Lung (tissue), 17 donors: ENCODE measurements at places on chromosomes 4 and X. TPM values are rescaled to one million over a fixed set of nuclear protein-coding genes. Genes with fewer than 3 reads are reported as not detected.

Gene SPIN2A
- total RNA-seq = 0.77 TPM

Gene RASGEF1B
- 30.9 TPM for total RNA-seq

Gene CXorf65
- total RNA-seq = not detected

DNA sequence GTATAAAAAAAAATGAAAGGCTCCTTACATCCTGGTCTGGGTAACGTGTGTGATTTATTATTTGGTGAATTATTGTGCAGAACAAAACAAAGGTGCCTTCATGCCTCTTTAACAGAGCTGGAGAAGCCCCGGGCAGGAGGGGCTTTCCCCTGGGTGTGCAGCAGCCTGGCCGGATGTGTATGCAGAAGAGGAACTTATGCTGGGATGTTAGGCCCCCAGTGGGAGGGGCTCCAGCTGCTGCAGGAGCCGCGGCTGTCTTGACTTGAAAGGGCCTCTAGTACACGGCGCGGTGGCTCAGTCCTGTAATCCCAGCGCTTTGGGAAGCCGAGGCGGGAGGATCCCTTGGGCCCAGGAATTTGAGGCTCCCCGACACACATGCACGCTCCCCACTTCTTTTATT, 16.0 kb downstream of the CCNQ start:
- peak; percentile 77 for DNase-seq

DNA sequence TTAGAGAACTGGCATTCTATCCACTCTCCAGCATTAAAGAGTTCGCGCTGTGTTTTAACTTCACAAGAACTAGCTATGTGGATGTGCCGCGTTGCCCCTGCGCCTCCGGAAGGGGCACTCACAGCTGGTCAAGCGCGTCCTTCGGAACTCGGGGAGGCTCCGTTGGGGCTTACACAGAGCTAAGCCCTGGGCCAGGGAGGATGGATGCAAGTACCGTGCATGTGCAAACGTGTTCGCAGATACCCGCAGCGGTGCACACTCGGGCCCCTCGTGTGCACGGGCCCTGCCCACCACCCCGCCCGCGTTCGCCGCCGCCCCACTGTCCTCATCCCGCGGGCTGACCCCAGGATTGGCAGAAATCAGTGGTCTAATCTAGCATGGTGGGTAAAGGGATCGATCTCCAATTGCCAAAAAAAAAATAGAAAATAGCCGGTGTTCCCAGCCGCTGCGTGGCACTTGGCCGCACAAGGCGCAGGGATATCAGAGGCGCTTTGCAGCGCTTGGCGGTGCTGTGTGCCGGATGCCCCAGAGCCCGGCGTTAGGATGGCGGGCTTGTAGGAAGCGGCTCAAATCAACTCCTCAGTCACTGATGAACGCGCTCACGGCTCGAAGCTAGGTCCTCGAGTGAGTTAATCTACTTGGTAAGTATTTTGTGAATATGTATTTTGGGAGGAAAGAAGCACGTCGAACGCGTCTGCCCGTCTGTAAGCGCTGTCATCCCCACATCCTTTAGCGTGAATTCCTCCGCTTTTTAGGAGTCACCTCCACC, 989 bp upstream of the PCDH10 start:
- peak; percentile 48 for DNase-seq

- no peak for DNase-seq
Measured at GRCh38 chr4:55822329-55822728, 2.7 kb downstream of the EXOC1L start.

DNA sequence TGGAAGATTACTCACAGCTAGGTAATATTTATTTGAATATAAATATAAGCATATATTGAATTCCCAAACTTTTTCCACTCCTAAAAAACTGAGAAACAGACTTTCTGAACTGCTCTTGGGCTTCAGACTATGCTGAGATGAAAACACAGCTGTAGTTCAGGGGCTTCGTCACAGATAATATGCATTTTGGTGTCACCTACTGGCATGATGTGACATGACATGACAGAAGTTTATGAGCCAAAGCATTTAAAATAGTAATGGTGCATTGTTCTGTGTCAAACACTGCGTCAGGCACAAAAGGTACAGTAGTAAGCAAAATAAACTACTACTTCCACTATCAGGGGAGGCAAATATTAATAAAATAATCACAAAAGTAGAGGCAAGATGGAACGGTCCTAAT, 171.3 kb downstream of the BTC start:
- peak; percentile 61 for DNase-seq

DNA sequence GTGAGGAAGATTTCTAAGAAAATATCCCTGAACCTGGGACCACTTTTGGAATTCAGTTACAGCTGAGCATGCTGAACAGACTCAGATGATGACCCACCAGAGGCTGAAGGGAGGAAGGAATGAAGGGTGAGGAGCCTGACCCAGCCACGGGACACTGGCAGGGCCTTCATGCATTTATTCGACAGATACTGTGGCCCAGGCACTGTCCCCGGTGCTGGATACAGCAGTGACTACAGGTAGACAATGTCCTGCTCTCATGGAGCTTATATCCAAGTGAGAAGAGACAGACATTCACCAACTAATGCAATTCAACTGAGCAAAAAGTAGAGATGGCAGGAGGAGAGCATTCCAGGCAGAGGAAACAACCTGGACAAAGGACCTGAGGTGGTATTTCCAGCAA, 2.2 kb upstream of the IQSEC2 start:
- DNase-seq = no peak

- DNase-seq = no peak
Measured at GRCh38 chr4:129377131-129377845, 281.3 kb downstream of the C4orf33 start.
